Psoas muscle (tissue), 8 donors: ENCODE measurements at places on chromosomes 3 and 15.

- DNase-seq = no peak
Observed at GRCh38 chr3:139252719-139253118, 91.1 kb upstream of the MRPS22 start.

DNA sequence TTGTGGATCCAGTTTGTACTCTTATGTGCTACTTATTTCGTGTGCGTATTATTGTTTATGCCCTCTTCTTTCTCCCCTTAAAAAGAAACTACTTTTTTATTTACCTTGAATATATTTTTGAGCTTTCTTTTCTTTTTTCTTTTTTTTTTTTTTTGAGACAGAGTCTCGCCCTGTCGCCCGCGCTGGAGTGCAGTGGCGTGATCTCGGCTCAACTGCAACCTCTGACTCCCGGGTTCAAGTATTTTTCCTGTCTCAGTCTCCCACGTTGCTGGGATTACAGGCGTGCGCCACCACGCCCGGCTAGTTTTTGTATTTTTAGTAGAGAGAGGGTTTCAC is 1.5 kb downstream of the SLC25A38 start:
- no peak for DNase-seq

GRCh38 chr3:13344663-13345062 is 75.5 kb downstream of the NUP210 start:
- no peak for DNase-seq

DNA sequence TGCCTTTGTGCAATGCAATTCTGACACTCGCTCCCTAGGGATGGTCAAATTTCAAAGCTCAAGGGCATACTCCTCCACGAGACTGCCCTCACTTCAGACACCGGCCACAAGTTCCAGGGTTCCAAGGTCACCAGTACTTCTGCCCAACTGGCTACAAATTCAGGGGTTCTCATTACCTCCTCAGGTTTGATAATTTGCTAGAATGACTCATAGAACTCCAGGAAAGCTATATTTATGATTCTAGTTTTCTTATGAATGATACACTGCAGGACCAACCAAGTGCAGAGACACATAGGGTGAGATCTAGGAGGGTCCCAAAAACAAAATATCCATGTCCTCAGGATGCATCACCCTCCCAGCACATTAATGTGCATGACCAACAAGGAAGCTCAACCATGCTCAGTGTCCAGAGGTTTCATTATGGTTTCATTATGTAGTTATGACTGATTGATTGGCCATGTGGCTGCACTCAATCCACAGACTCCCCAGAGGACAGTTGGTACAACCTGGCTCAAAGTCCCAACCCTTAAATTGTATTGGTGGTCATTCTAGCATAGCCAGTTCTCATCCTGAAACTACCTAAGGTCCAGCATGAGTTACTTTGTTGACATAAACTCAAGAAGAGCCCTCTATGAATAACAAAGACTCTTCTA is 170.4 kb upstream of the LRRN1 start:
- DNase-seq = no peak

DNA sequence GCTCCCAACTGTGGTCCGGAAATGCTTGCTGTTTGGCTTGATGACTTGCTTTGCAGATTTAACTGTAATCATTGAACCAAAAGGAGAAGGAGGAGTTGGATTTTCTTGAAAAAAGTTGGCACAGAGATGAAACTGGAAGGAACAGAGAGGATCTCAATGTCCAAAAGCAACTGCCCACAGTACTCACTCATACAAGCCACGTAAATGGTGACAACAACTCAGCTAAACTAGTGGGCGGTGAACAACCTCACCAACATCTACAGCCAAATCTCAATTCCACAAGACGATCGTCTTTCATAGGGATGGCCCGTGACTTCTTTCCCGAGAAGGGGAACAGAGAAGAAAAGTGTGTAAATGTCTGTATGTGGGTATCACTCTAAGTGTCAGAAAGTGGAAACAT is 48.1 kb downstream of the MYO5C start:
- DNase-seq = no peak

- DNase-seq = no peak
Observed at GRCh38 chr15:48411971-48412591, 80.9 kb downstream of the DUT start.

DNA sequence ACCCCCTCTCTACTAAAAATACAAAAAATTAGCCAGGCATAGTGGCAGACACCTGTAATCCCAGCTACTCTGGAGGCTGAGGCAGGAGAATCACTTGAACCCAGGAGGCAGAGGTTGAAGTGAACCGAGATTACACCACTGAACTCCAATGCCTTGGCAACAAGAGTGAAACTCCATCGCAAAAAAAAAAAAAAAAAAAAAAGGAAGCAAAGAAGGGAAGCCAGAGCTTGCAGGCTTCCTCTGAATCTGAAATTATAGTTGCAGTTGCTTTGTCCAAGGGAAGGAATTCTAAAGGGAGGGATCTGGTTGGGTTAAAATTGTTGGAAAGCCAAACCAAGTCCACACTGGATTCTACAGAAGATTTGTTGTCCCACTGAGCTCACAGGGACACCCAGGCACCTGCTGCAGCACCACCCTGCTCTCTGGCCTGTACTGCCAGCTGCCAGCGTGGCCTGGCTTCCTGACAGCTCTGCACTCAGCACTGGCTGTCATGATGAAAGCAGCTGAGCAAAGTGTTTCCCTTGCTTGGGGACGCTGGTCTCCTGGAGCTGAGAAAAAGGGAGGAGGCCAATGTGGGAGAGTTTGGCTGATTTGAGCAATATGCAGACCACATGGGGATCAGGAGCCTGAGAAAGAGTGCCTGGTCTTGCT is 88.8 kb upstream of the HES1 start:
- peak; percentile 89 for DNase-seq
